ENCODE measurements at places on chromosomes 2 and 18. TPM values are rescaled to one million over a fixed set of nuclear protein-coding genes. Genes with fewer than 3 reads are reported as not detected.

GRCh38 chr18:71116535-71116934 lies 827.7 kb downstream of the SOCS6 start:
- DNase-seq: no peak

The ZRANB3 gene
- 5.5 TPM for polyA plus RNA-seq

The CHRND gene
- polyA plus RNA-seq: 134 TPM

- DNase-seq: no peak
Observed at GRCh38 chr2:76721226-76721625, 801.0 kb downstream of the LRRTM4 start.

GRCh38 chr2:45913539-45913938 lies 262.1 kb downstream of the PRKCE start:
- no peak for DNase-seq

The CCDC141 gene
- 64.8 TPM for polyA plus RNA-seq

DNA sequence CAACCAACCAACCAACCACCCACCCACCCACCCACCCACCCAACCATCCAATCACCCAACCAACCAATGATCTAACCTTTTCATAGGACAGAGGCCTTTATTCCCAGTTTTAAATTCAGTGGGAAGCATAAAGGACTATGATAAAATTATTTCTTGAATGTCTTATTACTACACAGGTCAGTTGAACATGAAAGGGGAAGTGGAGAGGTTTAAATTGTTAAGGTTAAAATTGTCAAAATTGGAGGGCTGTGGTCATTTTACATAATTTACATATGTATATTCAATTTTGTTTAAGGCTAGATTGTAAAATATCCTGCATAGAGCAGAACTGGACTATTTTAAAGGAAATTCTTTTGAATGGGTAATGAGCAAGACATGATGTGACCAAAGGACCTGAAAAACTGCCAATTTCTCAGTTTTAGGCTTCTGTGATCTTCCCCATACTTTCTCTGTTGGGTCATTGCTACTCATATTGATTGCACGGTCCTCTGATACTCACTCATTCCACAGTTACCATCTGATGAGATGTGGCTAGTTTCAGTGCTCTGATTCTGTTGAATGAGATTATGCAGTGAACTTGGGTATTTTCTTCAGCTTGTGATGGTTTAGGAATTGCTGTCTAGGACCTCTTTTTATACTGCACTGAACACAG lies 127.4 kb downstream of the PLCL1 start:
- no peak for DNase-seq

DNA sequence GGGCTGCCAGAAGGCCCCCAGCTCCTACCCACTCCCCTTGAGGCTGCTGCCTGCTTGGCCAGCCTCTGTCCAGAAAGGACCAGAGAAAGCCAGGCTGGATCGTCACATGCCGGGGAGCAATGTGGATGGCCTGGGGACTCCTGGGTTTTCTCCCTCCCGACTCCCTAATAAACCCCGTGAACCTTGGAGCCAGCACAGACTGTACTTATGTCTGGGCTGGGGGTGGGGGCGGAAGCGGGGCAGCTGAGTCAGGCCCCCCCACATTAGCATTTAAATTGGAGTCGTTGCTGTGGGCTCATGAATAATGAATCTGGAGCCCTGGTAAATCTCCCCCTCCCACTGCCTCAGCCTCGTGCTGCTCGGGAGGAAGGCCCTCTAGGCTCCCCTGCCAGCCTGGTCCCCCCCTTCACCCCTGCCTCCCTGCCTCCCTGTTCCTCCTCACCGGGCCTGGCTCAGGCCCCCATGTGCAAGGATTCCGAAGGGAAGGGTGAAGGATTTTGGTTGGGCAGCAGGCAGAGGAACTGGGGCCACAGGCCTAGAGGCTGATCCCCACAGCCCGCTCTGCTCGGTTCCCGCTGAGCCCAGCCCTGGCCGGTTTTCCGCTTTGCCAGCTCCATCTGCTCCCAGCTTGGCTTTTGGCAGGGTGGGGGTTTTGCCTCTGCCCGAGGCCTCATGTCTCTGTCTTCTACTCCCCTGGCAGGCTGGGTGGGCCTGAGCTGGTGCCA lies 7.3 kb upstream of the ASIC4 start:
- DNase-seq: no peak

GRCh38 chr2:208311954-208312353 lies 45.9 kb downstream of the PIKFYVE start:
- no peak for DNase-seq

GRCh38 chr2:237262838-237263771 lies 150.9 kb downstream of the COL6A3 start:
- DNase-seq: no peak

DNA sequence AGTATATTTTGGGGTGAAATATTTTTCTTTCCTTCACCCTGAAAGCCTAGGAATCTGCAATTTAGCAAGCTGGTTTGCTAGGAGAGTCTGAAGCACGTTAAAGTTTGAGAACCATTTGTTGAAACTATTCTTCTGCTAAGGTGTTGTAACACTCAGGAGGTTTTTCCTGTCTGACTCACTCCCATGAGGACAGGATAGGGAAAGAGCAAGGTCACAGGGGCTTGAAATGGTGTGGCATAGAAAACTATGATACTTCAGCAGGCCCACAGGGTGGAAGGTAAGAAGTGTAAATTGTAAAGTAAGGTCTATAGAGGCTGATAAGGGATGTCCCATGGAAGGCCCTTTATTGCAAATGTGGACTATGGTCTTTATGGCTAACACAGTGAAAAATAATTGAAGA lies 177.7 kb upstream of the ZC3H15 start:
- DNase-seq: no peak

The BOLL gene
- polyA plus RNA-seq: not detected

DNA sequence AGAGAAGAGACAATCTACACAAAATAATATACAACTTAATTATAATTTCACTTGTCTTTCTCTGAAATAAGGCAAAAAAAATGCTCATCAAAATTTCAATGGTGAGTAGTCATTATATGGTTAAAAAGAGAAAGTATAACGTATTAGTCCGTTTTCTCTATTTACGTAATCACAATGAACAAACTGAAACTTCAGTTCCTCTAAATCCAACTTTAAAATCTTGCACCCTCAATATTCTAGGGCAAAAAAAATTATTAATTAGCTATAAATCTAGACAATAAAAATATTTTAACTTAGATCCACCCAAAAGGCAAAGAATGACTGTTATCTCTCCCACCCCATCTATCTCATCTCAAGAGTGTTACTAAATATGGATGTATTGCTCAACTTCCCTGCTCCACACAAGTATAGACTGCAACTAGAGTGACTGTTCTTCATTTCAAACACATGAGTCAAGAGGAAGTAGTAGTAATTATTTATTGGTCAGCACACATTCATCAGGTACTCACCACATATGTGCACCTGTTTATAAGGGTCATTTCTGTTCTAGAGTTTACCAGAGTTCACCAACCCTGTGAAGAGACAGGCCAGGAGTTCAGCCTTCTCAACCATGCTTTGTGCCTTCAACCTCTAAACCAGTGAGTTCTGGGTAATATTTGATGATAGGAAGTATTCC lies 36.4 kb downstream of the STK39 start:
- DNase-seq: no peak

DNA sequence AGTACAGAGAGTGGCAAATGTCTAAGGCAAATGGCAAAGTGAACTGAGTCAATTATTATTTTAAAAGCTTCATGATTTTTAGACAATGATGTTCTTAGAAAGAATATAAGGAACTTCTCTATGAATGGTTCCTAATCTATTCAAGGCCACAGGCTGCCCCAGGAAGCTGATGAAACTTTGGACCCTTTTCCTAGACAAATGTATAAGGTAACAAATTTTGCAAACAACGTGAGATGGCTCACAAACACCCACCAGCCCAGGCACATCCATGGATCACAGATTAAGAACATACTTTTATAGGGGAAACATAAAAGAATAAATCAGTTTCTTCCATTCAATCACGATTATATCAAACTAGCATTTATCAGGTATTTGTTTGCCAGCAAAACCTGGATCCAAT lies 659.0 kb downstream of the IRS1 start:
- DNase-seq: no peak

DNA sequence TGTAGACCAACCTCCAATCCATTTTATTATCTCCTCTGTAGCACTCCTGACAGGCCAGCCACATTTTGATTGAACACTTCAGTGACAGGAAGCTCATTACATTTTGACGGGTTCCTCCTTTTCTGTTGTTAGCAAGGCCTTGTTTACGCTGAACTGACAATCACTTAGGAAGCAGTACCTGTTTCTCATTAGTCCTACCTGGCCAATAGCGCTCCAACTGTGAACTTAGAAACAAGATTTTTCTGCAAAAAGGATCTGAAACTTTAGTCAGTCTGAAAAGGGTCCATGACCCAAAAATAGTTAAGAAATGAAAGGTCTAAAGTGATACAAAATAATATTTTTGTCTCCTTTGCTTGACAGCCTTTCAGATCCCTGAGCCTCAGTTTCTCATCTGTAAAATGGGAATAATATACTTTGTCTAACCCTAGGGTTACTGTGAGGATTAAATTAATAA lies 119.6 kb upstream of the MSTN start:
- DNase-seq: no peak

GRCh38 chr2:158214431-158214830 lies 112.8 kb downstream of the UPP2 start:
- no peak for DNase-seq

- no peak for DNase-seq
Observed at GRCh38 chr2:240257940-240258580, 117.6 kb upstream of the OTOS start.

The TMEM247 gene
- not detected for polyA plus RNA-seq

DNA sequence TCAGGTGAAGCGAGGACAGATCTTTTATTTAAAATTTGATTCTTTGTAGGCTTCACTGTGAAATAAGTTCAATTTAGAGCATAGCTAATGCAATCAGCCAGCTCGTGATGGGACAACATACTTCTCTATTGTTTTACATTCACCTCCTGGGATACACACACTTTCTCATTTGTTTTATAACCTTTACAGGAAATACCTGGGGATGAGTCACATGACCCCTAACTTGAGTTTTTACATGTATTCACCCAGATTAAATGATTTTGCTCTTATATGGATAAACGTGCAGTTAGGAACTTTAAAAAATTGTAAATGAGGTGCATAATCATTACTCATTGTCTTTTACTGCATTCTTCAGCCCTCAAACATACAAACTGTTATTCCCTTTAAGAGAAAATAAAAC lies 152.1 kb downstream of the NEDD4L start:
- no peak for DNase-seq

DNA sequence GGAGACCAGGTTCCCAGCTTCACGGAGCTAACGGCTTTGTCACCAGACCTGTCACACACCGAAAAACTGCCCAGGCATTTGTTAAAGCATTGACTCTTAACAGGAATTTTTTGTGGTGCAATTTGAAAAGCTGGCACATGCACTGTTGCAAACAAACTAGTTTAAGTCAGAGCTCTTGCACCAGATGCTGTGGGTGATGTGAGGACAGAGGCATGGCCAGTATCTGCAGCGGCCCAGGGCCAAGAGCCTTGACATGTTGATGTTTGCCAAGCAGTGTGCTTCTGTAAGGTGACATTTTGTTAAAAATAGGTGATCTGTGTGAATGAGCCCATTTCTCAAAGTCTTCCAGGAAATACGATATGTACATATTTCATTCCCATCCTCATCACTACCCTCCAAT lies 142.5 kb downstream of the MTCL1 start:
- DNase-seq: no peak

- DNase-seq: no peak
Observed at GRCh38 chr18:24369426-24369825, 28.2 kb downstream of the OSBPL1A start.

GRCh38 chr2:83191316-83191715 lies 1267.8 kb downstream of the SUCLG1 start:
- DNase-seq: no peak

DNA sequence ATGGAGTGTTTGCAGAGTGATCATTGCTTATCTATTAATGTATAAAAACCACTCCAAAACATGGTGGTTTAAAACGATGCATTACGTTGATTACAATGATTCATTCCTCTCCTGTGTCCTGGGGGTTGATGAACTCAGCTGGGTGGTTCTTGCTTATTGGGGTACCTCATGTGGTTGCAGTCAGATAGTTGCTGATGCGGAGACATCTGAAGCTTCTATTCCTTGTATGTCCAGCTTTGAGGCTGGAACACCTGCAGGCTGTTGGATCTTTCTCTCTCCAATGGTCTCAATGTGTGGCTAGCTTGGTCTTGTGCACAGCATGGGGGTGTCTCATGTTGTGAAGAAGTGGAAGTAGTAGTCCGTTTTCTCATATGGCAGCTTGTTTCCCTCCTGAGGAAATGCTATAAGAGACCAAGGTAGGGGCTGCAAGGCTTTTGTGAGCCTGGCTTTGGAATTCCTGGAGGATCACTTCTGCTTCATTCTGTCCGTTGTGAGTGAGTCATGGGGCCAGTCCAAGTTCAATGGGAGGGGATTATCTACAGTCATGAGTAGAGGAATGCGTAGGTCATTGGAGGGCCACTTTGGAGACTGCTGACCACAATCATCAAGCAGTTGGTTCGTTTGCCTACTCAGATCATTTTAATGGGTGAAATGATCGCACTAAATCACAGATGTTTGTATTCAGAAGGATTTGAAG lies 601.0 kb downstream of the SLC4A3 start:
- no peak for DNase-seq

DNA sequence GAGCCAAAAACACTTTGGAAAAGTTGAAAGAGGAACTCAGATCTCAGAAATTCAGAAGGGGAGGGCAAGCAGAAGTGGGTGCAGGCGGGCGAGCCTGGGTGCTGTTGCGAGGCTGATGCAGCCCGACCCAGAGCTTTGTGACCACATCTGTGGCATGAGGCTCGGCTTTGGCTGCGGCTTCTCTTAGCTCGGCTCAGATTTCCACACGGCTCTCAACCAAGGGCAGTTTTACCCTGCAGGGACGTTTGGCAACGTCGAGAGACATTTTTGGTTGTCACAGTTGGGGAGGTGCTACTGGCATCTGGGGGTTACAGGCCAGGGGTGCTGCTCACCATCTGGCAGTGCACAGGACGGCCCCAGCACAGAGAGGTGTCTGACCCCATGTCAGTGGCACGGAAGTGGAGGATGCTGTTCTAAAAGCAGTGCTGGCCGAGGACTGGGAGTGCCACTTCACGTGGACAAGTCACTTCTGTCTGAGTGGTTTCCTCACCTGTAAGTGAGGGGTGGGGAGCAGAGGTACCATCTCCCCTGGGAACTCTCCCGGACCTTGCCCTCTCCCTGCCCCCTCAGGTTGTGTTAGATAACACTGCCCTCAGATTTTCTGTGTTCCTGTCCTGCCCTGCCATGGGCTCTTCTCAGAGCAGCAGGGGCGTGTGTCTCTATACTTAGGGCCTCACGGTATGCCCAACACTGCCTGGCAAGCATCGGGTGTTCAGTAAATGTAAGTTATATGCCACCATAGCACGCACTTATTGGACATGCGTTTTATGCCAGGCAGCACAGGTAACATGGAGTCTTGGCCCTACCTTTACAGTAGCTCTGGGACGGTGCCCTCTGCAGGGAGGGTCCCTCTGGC lies 48.7 kb upstream of the FAHD2A start:
- no peak for DNase-seq

DNA sequence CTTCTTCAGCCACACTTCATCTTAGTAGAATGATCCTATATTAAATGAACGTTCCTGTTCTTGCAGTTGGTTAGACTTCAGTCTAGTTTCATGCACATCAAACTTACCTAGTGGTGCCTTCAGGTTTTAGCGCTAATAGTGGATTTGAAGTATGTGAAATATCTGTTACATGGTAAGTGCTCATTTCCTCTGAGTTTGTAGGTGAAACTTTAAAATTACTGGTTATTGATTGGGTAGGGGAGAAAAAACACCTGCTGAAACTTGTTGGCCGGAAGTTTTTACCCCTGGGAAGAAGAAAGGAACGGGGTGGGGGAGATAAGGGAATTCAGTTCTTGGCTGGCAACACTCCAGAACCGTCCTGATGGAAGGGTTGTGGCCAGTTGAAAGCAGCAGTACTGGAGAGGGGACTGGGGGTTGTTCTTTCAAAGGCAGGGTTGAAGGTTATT lies 112.8 kb downstream of the SPTBN1 start:
- no peak for DNase-seq

The SLC5A7 gene
- 0.35 TPM for polyA plus RNA-seq

The LYG1 gene
- polyA plus RNA-seq: 4.5 TPM
